A549 (cell line): ENCODE measurements at places on chromosomes 6 and 20. TPM values are rescaled to one million over a fixed set of nuclear protein-coding genes. Genes with fewer than 3 reads are reported as not detected.

- DNase-seq: no peak
Measured at GRCh38 chr6:107421696-107422256, 37.6 kb downstream of the PDSS2 start.

DNA sequence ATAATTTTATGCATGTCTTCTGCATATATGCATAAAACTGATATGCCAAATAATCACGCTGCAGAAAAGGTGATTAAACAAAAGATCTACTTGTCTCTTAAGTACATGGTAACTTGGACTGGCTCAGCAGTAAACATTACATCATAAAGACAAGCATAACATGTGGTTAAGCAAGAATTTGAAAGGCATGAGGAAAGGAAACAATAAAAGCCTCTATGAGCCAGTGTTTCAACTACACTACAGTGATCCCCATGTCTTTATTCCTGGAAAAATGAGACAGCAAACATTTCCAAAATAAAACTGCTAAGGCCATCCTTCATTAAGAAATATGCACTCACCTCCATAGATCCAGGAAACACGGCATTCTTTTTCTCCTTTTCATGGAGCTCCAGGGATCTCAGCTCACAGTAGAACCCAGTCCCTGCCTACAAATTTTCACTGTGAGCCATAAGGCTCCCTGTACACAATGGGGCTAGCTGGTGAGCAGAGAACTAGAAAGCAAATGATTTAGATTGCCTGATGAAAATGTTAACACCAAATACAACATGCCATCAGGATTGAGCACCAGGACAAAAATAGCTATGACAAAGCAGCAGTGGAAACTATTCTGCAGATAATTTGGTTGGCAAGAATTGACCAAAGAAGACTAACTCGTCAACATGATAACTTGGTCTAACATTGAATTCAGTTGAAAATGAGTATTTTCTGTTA, 156.1 kb downstream of the COL21A1 start:
- DNase-seq: no peak

DNA sequence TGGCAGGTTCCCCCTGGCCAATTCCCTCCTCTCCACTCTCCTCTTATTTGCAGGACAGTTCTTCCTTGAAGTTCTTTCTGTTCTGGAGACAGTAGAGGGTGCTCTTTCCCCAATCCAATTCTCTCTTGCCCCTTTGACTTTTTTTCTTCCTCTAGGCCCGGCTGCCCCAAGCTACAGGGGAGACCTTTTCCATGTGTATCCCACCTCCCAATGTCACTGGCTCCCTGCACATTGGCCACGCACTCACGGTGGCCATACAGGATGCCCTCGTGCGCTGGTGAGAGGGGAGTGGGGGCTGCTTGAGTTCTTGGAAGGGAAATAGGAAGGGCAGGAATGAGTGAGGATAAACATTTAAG, 1.5 kb downstream of the VARS2 start:
- DNase-seq: peak; percentile 65

DNA sequence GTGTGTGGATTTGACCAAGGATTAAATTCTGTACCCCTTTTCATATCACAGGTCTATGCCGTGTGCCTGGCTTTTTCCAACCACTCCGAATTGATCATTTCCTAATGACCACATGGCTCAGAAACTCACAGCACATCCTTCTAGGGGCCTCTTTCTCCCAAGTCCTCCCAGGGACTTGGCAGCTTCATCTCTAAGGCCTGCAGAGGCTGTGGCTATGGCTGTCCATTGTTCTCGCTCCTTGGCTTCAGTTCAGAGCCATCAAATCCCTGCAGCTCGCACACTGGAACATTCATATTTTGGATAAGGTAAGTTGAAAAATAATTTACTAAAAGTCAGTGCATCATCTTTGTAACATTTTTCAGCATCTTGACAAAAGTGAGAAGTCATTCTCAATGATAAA, 497.2 kb upstream of the CDH4 start:
- no peak for DNase-seq

GRCh38 chr6:119267126-119267905, 82.2 kb downstream of the MAN1A1 start:
- no peak for DNase-seq

GRCh38 chr6:67802771-67803170, 832.3 kb upstream of the ADGRB3 start:
- no peak for DNase-seq

- no peak for DNase-seq
Measured at GRCh38 chr20:51132279-51132678, 109.4 kb upstream of the KCNG1 start.

DNA sequence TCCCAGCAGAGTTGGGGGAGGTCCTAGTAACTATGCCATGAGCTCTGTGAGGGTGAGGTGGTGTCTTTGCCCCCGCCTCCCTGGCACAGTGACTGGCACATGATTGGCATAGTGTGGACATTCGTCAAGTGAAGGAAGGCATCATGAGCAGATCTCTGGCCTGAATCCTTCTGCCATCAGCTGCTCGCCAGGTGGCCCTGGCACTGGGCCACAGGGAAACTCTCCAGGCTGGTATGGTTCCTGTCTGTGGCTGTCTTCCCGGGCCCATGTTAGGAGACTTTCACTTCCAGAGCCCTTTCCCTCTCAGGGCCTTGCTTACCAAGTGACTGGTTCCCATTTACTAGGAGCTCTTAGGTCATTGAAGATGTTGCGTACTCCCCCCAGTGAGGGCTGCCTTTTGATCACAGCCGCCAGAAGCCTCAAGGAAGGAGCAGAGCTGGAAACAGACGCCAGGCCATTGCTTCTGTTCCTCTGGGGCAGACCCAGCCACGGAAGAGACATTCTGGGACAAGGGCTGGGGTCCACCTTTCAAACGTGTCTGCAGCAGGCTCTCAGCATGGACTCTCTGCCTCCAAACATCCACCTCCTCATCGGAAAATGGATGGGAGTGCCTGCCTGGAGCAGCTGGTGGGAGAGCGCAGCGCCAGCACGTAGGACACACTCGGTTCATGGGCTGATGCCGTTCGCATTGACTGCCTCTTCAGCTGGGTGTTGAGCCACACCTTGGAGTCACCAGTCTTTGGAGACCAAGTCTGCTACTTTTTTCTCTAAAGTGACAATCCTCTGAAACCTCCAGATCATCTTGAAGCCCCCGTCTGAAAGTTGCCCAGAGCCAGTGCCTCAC, 67.2 kb downstream of the PTPN1 start:
- no peak for DNase-seq

Gene KCNK15
- 0.41 to 0.67 TPM (median 0.43 TPM) in 3 replicates for polyA plus RNA-seq

DNA sequence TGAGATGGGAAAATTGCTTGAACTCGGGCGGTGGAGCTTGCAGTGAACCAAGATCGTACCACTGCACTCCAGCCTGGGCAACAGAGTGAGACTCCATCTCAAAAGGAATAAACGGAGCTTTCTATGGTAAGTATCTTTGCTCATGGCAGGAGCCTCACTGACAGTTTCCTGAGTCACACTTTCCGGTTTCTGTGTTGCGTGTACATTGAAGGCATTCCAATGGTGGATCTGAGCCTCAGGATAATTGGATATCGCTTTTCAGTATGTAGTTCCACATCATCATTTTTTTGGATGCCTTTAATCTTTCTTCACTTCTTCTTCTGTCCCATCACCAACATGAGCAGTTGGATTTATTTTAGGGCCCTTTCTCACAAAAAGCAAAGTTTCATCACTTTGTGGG, 28.6 kb upstream of the GTSF1L start:
- DNase-seq: no peak

DNA sequence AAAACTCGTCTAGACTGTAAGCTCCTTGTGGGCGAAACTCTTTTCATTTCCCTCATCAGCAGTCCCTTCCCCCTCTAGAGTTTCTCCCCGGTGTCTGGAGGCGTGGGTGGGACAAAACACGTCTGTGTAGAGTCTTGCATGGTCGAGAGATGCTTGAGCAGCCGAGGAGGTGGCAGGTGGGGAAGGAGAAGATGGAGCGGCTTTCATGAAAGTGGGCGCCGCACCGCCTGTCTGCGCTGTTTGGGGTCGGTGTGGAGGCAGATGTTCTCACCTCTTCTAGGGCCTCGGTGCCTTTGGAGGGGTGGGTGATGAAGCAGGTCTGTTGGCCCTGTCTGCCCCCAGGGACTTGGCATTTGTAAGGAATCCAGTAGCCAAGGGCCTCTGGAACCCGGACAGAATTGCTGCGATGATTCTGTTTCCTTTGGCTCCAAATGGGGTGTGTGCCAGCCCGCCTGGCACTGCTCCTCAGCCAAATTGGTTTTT, 1.2 kb downstream of the BRPF3 start:
- no peak for DNase-seq

DNA sequence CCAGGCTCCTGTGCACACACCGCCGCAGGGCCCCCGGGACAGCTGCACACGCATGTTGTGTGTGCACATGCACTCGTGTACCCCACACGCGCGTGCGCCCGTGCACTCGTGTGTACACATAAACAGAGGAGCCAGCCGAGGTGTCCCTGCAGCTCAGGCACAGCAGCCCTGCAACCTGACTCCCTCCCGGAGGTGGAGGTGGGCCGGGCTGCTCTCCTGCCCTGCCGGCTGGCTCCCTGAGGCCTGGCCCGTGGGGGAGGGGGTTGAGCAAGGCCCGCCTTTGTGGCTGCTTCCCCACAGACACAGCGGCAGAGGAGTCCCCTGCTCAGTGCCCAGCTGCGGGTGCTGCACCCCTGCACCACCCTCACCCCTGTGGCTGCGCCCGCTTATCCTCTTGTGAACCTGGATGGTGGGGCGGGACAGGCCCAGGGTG, 624 bp downstream of the RBBP8NL start:
- no peak for DNase-seq

DNA sequence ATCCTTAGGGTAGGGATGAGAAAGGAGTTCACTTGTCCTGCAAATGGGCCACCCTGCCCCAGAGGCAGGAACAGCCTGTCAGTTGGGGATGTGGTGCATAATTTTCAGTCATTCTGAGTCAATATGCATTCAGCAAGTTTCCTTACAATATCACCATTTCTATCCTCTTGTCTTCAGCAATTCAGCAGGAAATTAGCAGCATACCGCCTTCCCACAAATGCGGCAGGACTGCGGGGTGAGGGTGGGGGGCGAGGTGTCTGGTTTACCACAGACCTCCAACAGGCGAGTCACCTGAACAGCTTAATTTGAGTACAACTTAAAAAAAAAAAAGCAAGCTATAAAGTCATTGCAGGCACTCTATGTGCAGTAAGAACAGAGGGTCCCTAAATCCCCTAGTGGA, 126.8 kb downstream of the MAP3K7 start:
- DNase-seq: no peak

DNA sequence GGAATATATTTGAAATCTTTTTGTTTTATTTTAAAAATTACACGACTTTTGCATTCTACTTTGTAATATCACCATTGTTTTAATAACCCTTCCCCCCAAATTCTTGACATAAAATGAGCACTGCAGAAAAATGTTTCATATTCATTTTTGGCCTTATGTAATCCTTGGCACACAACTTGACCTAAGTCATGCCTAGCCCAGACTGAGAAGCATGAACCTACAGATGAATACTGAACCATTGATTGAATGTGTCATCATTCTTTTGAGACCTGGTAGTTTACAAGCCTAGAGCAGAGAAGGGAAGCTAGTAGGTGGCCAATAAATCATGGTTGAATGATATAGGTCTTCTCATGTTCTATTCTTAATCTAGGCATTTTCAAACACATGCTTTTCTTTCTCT, 89.4 kb upstream of the EDN1 start:
- no peak for DNase-seq

Gene BPI
- polyA plus RNA-seq: not detected in 3 replicates

Gene DEFB124
- 0.18 TPM in 1 of 3 replicates, not detected in the others for polyA plus RNA-seq

Gene SNPH
- 3.6 to 5.2 TPM (median 4.6 TPM) in 3 replicates for polyA plus RNA-seq

GRCh38 chr6:81808851-81809570, 56.5 kb upstream of the TENT5A start:
- no peak for DNase-seq

DNA sequence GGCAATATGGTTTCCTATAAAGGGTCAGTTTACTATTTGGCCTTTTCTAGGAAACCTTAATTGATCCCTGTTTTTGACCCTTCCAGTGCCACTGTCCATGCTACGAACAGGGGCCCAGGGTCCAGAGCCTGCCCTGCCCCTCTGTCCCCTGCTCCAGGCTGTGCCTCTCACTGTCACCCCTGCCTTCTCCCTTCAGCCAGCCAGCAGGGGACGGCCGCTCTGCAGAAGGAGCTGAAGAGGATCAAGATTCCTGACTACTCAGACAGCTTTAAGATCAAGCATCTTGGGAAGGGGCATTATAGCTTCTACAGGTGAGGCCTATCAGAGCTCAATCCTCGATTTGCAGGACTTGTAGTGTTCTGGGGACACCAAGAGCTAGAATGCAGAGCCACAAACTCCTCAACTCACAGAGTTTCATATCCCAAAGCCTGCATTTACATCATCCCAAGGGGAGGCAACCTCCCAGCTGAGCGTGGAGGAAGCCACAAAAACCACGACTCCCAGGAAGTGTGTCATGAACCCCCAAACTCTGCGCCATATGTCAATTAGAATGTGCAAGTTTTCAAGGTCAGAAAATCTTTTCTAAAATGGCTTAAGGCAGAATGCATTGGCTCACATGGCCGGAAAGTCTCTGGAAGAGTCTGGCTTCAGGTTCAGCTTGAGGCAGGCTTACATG, 3.6 kb downstream of the BPI start:
- DNase-seq: no peak

GRCh38 chr6:9204171-9204570, 768.8 kb upstream of the SLC35B3 start:
- DNase-seq: no peak

GRCh38 chr6:134341999-134342567, 24.2 kb upstream of the SGK1 start:
- DNase-seq: no peak

DNA sequence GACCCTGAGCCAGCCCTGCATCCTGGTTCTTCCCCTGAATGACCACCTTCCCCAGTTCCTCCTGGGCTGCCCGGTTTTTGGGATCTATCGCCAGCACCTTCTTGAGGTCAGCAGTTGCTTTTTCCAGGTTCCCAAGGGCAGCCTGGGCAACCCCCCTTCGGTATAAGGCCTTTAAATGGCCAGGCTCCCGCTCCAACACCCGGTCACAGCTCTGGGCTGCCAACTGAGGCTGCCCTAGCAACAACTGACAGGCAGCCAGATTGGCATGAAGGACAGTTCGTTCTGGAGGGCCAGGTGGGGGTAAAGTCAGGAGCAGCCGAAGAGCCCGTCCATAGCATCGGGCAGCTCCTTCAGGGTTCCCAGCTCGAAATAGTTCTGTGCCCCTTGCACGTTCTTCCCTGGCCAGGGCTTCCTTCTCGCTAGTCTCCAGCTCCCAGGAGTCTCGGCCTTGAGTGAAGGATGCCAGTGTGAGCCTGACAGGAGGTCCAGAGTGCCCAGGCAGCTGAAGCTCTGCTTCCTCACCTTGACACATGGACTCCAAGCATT, 778 bp upstream of the ATF6B start:
- DNase-seq: no peak

DNA sequence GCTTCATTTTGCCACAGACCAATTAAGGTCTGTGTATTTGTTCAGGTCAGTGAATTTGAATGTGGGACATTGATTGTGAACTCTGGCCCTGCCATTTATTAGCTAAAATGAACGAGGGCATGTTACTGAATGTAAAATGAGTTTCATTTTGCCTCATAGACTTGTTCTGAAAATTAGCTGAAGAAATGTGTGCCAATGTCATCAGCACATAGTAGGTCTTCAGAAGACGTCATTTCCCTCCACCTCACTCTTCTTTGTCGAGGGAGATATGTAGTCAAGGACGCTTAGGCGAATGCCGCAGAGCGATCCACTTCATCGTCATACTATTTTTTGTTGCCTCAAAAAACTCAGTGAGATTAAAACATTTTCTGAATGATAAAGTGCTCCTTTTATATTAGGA, 291.7 kb downstream of the SMOC2 start:
- DNase-seq: no peak
